ENCODE measurements at places on chromosomes 4 and X.
A peak's percentile ranks its signal among the peaks of the same experiment; 100 is the strongest.

- no peak for DNase-seq
Observed at GRCh38 chr4:97912156-97912555, 231.1 kb downstream of the STPG2 start.

DNA sequence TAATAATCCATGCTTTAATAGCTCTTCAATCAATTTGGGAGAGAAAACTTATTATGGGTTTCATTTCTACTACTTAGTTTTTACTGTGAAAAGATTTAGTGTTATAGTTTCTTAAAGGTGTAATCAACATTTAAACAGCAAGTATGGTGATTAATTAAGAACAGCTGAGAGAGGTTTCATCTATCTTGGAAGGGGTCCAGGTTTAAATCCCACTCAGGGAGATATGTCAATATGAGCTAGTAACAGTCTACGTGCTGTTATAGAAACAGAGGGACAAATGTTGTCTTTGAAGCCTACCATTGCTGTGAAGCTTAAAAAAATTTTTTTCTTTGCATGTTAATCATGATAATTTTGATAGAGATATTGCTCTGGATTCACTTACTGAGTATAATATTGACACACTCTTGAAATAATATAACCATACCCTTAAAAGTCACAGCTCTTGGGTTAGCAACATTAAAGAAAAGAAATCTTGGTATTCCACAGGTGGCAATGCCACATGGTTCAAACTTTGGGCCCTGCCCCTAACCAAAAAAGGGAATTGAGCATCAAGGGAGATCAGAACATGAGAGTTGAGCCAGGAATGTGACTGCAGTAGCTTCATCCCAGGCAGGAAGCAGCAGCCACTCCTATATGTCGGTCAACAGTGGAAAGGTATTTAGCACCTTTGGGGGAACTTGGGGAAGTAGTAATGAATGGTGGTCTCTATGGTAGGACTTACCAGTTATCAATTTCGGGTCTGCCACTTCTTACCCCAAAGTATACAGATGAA is 107.8 kb downstream of the ANK2 start:
- no peak for DNase-seq

DNA sequence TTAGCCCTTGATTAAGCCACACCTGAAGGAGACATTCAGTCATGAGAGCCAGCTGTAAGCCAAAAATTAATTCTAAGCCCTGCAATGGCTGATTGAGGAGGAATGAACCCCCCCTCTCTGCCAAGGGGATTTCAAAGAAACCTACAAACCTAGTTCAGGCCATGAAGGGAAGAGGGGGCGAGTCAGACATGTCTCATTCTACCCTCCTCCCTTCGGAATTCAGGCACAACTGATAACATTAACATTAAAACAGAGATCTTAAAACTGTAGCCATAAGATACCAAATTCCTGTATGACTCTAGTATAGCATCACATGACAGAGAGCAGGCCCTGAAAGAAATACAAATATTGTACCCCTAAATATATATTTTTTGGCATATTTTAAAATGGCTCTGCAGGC is 40.4 kb upstream of the AFAP1 start:
- no peak for DNase-seq

GRCh38 chr4:30553706-30554105 is 166.5 kb upstream of the PCDH7 start:
- DNase-seq, result peak; percentile 16

DNA sequence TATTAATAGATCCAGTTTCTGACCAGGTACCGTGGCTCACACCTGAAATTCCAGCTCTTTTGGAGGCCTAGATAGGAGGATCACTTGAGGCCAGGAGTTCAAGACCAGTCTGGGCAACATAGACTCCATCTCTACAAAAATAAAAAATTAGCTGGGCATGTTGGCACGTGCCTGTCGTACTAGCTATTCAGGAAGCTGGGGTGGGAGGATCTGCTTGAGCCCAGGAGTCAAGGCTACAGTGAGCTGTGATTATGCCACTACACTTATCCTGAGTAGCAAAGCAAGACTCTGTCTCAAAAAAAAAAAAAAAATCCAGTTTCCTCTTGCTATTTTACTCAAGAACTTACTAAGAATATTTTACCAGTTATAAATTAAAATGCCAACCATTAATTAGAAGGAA is 91.7 kb downstream of the SLC10A6 start:
- no peak for DNase-seq

GRCh38 chr4:95980877-95981360 is 141.0 kb downstream of the PDHA2 start:
- DNase-seq, result no peak

GRCh38 chr4:137180349-137180748 is 351.9 kb downstream of the PCDH18 start:
- DNase-seq, result peak; percentile 2

DNA sequence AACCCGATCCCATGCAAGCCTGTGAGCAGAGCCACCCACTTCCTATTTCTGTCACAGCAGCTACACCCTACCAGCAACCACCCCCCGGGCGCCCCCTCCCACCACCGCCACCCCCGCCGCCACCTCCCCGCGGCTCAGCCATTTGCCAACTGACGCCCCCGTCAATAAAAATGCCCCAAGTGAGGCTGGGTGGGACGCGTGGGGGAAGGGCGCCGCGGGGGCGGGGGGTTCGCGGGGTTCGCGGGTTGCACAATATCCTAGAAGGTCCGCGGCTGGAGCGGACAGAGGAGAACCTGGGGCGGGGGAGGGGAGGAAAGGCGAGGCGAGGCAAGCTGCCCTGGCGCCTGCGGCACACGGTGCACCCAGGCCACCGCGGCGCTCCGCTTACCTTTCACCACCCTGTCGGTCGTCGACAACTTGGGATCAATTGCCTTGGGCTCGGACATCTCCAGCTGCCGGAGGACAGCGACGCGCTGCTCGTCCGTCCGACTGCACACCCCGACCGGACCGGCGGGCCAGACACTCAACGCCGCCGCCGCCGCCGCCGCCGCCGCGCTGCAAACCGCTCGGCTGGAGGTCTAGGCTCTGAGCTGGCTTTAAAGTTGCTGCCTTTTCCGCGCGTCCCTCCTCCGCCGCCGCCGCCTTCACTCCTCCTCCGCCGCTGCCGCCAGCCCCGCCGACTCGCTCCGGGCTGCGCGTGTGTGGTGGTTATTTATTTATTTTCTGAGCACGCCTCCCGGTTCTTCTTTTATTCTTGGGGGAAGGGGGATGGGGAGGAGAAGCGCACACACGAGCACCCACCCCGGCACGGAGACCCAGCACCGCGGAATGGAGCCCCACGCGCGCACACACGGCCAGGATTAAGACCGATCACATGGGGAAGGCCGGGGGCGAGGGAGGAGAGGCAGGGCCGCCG is 717 bp downstream of the PPP3CA start:
- DNase-seq, result peak; percentile 52

Measured in Caco-2 (cell line).